Stimulated activated CD8-positive, alpha-beta memory T cell treated with anti-CD3 and anti-CD28 coated beads, Interleukin-2, amount 100 ng/mL, for 1 hour (primary cell): ENCODE measurements at places on chromosomes 3 and 15.

DNA sequence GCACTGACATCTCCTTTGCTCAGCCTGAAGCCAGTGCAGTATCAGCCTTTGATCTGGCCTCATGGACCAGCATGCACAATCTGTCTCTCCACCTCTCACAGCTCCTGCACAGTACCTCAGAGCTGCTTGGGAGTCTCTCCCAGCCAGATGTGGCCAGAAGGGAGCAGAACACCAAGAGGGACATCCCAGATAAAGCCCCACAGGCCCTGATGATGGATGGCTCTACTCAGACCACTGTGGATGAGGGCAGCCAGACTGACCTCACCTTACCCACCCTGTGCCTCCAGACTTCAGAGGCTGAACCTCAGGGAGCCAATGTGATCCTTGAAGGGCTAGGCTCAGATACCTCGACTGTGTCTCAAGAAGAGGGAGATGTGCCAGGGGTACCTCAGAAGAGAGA lies 44.4 kb downstream of the CDAN1 start:
- no peak for DNase-seq

GRCh38 chr3:100753846-100754245 lies 44.6 kb downstream of the TFG start:
- no peak for DNase-seq

DNA sequence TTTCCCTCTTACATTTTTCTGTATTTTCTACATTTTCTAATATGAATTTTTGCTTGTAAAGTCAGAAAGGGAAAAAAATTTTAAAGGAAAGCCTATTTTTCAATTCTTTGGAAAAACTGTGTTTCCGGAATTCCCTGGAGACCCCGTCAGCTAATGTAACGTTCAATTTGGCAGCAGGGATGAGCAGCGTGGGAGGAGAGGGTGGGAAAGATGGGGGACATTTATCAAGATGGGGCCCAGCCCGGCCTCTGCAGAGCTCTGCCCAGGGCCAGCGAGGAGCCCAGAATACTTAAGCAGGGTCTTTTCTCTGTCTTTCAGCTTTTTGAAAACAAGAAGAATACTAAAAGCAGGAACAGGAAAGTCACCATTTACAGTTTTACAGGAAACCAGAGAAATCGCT lies 129.0 kb downstream of the LRRK1 start:
- no peak for DNase-seq

- DNase-seq: no peak
Measured at GRCh38 chr15:79089331-79089889, 1.2 kb downstream of the RASGRF1 start.
